Neuronal stem cell (in vitro differentiated cells): ENCODE measurements at places on chromosomes 4 and X.
A peak's percentile ranks its signal among the peaks of the same experiment; 100 is the strongest.

- peak; percentile 50 for DNase-seq
Observed at GRCh38 chr4:108834835-108835384, 72.1 kb upstream of the ETNPPL start.

GRCh38 chrX:57044245-57044644, 48.9 kb upstream of the SPIN3 start:
- no peak for DNase-seq

DNA sequence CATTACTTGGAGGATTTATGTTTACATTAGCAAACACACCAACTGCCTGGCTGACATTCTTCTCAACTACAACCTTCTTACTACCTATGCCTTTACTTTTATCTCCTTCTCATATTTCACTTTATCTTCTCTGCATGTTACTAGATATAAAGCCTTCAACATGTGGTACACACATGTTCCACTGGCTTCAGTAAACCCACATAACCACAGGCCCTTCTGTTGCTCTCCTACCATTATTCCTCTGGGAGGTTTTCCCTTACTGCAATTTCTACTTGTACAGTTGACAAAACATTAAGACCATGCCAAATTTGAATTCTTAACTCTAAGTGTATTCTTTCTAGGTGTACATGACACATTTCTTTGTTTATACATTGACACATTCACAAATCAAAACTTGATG, 133.1 kb downstream of the ARAP2 start:
- no peak for DNase-seq

GRCh38 chr4:137069473-137069872, 462.8 kb downstream of the PCDH18 start:
- DNase-seq: no peak

DNA sequence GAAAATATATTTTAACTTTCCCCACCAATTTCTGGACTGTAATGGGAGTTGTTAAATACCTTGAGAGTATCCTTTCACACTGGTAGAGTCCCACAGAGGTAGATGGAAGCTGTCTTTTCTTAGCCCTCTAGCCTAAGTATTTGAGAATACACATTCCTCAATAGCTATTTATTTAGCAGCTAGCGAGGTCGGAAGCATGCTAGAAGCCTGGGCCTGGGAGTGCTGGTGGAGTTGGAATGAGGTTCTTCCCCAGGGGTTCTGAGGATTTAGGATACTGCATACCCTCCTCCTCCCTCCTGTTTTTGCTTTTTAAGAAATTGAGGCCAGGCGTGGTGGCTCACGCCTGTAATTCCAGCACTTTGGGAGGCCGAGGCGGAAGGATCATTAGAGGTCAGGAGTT, 999 bp upstream of the KLHL15 start:
- DNase-seq: no peak

DNA sequence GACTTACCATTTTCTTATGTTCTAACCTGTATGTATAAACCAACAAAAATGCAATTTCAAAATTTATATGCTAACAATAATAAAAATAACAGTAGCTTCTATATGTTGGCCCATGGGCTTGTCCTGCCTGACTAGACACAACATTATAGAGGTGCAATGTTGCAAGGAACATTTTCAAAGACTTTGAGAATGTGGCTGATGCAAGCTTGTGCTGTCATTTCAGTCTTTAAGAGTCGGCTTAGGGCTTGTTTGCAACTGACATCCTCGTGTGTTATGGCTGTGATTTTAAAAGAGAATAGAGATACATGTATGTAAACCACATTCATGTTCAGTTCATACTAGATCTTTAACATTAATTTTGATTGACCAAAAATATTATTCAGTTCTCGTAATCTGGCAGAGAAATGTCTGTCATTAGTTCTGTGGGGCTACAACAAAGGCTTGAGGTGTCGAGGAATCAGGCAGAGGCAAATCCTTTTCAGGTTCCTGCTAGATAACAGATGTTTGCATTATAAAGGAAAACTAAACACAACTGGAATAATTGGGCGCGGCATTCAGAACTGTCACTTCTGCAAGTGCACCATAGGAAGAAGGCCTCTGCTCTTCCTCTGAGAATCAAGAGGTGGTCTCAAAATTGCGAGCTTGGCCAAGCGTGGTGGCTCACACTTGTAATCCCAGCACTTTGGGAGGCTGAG, 13.1 kb downstream of the TMSB4X start:
- DNase-seq: no peak

DNA sequence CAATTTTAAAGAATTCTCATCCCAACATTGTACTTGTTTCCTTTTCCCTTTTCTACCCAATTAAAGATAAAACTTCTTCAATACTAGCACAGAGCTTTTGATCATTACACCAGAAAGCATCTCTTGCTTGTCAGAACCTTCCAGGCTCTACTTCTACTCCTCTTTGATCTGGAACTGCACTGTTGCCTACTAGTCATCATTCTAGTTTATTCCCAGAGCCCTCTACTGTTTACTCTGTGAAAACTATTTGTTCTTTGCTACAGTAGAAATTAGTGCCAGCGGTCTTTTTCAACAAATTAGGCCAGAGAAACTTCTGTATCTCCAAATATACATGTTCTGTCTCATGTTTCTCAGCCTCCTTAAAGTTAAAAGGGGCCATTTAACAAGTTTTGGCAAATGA, 46.8 kb upstream of the TMPRSS11F start:
- DNase-seq: no peak

DNA sequence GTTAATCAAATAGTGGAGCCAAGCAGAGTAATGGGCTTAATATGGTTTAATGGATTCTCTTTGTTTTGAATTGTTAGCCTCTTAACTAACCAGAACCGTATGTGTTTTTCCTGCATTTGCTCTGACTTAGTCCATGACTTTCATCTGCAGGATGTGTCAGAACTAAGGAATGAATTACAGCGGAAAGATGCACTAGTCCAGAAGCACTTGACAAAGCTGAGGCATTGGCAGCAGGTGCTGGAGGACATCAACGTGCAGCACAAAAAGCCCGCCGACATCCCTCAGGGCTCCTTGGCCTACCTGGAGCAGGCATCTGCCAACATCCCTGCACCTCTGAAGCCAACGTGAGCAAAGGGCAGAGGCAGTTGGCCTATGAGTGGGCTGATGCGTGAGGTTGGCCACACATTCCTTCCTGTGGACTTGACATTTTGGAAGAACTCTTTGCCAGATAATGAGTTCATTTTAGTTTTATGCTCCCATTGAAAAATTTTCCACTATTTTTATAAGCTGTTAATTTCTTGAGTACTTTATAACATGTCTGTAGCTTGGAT, 9.1 kb downstream of the MED28 start:
- DNase-seq: no peak

GRCh38 chr4:80540785-80541469, 205.4 kb downstream of the CFAP299 start:
- no peak for DNase-seq

DNA sequence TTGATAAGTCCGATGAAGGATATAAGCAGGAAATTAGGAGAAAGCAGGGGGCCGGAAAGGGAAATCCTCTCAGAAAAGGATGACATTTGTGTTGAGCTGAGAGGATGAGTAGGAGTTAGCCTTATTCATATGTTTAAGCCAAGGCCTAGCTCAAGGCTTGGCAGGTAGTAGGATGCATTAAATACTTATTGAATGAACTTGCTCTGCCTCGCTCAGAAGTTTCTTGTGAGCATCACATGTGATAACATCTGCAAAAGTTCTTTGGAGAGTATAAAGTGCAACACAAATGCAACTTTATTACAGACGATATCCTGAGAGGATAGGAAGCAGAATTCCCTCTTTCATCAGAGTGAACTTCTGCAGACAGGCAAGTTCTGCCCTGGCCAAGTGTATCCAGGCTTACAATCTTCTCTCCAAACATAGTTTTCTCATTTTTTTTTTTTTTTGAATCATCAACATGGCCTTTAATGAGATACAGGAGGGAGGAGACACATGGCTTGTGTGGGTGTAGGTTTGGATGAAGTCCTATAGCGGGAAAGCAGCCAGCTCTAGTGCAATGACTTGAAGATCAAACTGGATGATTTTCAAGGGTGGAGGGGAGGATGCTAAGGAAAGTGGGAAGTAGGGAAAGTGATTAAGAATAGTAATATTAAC, 48.1 kb downstream of the LUZP4 start:
- no peak for DNase-seq

DNA sequence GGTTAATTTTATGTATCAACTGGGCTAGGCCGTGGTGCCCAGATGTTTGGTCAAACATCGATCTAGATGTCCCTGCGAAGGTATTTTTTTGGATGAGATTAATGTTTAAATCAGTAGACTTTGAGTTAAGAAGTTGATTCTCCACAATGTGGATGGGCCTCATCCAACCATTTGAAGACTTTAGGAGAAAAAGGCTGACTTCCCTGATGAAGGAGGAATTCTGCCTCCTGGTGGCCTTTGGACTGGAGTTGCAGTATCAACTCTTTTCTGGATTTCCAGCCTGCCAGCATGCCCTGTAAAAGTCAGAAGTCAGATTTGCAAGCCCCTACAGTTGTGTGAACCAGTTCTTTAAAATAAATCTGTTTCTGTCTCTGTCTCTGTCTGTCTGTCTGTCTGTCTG, 91.4 kb downstream of the STK32B start:
- DNase-seq: peak; percentile 14

DNA sequence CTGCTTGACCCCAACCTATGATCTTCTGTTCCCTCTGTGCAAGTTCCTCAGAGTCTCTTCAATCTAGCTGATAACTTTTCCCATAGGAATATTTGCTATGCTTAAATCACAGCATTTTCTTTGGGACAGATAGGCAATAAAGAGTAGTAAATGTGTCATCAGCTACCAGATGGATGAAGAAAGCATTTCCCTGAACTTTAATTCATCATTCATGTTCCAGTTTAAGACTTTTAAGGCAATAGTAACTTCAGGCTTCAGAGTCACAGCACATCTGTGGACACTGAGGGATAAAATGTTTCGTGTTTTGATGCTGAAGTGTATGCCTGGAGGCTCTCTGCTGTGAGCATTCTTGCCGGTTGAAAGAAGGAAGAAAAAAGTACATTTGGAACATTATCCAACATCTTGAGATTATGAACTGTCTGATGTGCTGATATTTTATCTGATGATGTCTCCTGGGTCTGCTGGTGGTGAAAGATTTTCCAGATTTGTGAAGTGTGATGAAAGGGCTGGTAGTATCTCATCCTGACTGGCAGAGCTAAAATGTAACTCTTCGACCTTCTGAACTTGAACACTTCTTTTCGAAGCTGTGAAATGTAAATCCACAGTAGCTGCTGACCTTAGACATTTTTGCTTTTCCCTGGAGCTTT, 133.7 kb downstream of the DCLK2 start:
- no peak for DNase-seq

DNA sequence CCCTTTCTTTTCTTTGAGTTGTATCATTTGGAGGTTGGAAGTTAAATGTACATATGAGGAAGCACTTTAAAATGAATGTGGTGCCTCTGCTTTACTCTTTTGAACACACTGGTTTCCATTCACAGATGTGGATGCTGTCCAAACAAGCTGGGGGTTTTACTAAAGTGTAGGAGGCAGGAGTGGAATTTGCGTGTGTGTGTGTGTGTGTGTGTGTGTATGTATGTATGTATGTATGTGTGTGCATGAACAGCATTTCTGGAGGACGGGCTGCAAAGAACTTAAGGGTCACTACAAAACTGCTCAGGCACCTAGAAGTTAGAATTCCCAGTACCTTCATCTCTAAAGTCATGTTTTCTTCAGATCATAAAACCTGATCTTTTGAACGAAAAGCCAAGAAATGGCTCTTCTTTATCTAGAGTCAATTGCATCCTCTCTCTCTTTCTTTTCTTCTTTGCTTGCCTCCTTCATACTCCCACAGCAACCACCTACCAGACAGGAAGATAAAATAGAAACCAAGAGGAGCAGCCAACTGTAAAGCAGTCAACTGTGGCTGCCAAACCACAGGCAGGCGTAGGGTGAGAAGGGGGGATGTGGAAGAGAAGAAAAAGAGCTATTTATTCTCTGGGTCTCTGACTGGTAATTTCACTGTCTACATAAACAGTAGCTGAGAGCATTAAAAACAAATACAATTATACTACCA, 177.0 kb upstream of the RASGEF1B start:
- DNase-seq: no peak

DNA sequence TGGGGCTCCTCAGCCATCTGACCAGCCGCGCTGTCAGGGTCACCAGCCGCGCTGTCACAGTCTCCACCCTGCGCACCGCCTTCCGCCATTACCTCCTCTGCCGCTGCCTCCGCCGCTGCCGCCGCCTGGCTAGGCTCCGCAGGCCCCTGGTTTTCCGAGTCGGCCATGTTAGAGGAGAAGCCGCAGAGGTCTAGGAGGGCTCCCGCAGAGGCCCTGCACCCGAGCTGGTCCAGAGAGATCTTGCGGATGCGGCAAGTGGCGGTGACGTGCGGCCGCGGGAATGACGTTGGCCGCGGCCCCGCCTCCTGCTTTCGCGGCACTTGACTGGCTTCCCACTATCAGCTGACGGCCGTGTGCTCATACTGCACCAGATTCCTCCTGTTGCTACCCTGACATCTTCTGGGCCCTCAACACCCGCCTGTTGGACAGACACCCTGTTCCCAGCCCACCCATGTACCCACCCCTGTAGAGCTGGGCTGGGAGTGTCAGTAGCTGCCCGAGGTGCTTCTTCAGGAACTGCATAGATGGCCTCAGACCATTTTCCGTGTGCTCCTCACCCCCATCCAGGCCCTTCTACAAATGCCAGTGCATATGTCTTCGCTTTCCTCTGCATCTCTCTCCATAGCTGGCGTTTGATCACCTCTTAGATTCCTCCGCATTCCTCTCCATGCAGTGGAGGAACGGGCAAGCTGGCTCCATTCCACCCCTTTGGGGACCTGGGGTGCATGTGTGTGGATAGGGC, at the start of gene NAP1L5:
Gene NAP1L5 (minus strand): TSS at position 242 of the 742 bp plus-strand sequence. CDS start 75 bp downstream, at position 167.
- DNase-seq: no peak

DNA sequence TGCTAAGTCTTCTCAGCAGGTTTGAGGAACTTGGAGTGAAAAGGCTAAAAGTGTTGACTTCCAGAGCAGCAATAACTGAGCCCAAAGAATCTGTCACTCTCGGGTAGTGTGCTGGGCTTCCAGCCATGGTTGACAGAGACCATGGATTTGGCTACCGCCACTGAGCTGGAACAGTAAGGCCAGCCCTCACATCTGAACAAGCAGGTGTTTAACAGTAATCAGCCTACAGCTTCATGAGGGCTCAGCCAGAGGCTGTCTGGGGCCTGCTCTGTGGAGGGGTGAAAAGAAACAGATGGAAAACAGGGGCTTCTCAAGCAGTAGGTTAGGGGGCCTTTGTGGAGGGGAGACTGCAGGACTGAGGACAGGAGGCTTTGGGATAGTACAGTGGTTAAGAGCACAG, 14.9 kb downstream of the RASL11B start:
- no peak for DNase-seq

GRCh38 chr4:167873496-167873895, 218.8 kb upstream of the ANXA10 start:
- DNase-seq: no peak

- DNase-seq: no peak
Observed at GRCh38 chr4:79905212-79905611, 167.8 kb downstream of the ANTXR2 start.

DNA sequence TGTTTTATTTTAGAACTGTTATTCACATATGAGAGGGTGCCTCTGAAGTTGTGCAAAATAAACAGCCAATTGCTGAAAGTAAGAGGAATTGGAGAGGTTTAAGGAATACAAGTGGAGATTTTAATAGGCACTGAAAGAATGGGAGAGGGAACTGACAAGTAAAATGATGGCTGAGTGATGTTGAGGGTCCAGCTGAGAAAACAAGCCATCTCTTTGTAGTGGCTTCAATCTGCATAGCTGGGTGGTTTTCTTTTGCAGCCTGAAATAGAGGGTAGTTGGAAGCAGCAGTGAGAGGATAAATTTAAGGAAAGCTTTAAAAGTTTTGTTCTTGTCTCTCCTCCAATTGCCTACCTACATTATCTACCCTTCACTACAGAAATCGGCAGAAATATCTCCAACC, 106.7 kb upstream of the DGKK start:
- no peak for DNase-seq
